ENCODE measurements at places on chromosomes 4 and X.

GRCh38 chr4:122602277-122603142, 18.4 kb downstream of the IL21 start:
- peak; percentile 60 for DNase-seq

- DNase-seq, result peak; percentile 86
These were observed 11.7 kb downstream of the PITX2 start for GRCh38 chr4:110610940-110611831.

GRCh38 chr4:175106301-175106700, 188.1 kb downstream of the ADAM29 start:
- DNase-seq, result no peak

DNA sequence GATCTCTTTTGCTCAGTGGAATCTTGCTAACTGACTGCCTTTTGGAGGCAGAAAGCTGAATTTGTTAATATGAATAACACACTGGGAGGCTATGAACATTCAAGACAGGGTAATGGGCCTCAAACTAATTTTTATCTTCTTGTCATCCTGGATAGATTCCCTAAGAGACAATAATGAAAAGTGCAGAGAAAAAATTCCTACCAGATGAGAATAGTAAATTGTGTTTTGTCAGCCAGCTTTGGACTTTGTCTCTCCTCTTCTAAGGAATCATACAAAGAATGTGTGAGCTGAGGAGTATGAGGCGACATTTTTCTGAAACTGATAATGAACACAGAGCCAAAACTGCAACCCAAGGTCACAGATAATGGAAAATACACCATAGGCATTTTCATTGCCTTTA, 649.3 kb downstream of the IQCM start:
- no peak for DNase-seq

DNA sequence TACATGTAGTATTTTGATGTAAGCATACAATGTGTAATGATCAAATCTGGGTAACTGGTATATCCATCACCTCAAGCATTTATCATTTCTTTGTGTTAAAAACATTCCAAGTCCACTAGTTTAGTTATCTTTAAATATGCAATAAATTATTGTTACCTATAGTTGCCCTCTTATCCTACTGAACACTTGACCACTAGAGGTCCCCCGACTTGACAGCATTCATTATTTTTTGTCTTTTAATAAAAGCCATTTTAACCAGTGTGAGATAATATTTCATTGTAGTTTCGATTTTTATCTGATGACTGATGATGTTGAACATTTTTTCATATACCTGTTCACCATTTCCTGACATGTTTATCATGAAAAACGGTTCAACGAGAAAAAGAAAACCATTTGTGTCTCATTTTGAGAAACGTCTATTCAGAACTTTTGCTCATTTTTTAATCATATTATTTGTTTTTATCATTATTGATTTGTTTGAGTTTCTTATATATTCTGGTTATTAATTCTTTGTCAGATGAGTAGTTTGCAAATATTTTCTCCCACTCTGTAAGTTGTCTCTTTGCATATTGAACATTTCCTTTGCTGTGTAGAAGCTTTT, 199.0 kb upstream of the CXXC4 start:
- DNase-seq, result no peak

DNA sequence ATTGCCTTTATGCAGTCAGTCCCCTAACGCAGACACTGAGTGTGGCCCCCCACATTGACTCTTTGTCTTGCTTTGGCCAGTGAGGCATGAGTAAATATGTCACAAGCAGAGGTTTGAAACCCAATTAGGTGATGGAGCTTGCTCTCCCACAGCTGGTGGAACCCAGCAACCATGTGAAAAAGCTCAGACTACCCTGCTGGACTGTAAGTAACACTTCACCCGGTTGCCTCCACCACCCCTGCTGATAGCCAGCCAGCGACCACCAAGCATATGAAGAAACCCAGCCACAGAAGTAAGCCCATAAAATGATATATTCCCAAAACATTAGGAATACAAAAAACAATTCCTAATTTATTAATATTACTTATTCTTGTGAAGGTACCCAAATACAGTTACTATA, 21.6 kb upstream of the PDCL2 start:
- no peak for DNase-seq

DNA sequence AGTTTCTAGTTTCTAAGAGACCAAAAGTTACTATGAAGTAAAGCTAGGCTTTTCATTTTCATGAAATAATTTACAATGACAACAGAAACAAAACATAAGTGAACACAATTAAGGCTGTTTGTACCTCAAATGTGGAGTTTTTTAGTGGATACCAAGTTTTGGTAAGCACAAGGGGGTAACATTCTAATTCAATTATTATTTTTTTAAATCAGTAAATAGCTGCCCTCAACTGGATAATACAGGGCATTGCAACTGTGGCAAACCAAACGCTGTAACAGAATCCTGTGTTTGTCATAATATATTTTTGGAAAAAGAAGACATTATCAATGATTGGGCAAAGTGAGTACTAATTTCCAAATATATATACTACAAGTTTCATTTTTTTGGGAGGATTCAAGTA, 150.3 kb downstream of the FBXW7 start:
- no peak for DNase-seq

DNA sequence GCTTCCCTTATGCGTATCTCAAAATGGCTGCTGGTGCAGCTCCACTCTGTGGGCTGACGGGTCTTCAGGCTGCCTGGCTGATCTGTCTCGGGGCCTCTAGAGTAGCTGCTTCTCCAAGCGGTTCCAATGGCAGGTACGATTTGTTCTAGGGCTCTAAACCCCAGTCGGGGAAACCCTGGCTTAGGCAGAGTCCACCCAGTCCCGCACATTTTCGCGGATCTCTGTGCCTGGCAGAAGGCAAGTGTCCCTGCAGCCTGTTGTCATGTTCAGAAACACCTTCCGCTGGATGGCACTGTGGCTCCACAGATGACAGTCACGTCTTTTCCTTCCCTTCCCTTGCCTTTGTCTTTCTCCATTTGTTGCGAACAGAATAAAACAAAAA, 54.4 kb downstream of the NBDY start:
- DNase-seq, result no peak

GRCh38 chrX:110315551-110315950, 2.3 kb downstream of the AMMECR1 start:
- DNase-seq, result no peak

GRCh38 chrX:33109858-33110257, 101.5 kb downstream of the DMD start:
- no peak for DNase-seq

DNA sequence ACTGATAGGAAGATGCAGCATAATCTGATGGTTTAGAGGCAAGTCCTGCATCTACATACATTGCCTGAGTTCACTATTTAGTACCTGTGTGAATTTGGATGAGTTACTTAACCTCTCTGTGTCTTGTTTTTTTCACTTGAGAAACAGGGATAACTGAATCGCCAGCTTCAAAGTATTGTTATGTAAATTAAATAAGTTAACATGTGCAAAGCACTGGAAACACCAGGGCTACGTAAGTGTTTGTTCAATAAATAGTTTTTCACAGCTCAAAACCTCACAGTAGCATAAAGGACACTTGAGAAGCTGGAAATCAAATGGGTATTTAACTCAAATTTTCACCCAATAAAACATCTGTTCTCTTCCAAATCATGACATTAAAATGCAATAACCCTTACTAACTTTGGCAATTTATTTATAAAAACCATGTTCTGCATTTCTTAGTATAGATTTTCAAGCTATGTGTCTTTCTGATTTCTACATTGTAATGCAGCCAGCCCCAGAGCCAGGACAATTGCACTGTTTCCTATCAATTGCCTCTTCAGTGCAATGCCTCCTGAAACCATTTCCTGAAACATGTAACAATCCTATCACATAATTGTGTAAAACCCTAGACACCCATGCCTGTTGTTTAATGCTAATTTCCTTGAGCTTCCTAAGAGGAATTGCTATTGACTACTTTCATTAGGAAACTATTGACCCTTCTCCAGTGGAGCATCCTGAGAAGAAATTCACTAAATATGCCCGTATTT, 177.1 kb downstream of the UNC5C start:
- DNase-seq, result no peak

GRCh38 chr4:184802697-184803015, 23.1 kb downstream of the ACSL1 start:
- DNase-seq, result no peak

- no peak for DNase-seq
These were observed 14.4 kb downstream of the AR start for GRCh38 chrX:67558267-67558666.

- no peak for DNase-seq
These were observed 39.8 kb downstream of the MAD2L1 start for GRCh38 chr4:120026853-120027252.

DNA sequence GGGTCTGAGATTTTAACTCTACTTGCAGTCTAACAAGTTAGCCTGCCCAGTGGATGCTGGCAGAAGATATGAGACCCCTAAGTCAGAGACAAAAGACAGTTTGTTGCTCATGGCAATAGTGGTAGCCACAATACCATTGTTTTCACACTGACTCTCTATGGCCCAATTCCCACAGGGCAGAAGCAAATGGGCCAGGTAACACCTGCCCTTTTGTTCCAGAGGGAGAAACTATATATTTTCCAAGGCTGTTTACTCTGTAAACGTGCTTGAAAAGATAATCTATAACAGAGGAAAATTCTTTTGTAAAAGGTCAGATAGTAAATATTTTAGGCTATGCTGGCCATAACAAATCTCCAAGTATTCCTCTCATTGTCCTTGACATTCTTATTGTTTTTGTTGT, 57.2 kb upstream of the NPNT start:
- no peak for DNase-seq

DNA sequence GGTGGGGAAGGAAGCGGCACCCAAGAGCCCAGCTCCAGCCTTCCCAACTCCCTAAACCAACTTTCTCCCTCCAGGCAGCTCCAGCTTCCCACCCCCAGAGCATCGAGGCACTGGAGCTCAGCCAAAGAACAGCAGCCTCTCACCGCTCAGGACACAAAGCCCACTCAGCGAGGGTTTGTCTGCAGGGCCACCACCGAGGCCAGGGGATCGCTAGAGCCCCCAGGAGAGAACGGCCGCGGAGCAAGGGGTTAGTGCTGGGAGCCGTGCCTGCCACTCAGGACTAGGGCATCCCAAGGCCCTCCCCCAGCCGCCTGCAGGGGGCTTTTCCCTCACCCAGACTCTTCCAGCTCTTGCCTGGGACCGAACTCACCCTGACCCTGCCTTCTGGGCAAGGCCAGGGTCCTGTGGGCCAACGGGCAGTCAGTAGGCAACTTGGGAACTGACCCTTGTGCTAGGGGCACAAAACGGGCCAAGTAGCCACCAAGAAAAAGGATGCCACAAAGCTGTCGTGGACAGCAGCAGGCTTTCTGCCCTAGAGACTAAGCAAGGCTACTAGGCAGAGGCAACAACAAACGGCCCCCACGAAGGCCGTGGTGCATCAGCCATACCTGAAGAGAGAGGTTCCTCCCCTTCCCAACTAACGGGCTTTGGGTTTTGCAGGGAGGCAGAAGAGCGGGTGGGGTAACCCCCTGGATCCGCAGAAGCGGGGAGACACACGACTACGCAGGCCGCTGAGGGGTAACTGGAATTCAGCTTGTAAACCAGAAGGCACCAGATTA, 2.3 kb downstream of the HCFC1 start:
- DNase-seq, result no peak

DNA sequence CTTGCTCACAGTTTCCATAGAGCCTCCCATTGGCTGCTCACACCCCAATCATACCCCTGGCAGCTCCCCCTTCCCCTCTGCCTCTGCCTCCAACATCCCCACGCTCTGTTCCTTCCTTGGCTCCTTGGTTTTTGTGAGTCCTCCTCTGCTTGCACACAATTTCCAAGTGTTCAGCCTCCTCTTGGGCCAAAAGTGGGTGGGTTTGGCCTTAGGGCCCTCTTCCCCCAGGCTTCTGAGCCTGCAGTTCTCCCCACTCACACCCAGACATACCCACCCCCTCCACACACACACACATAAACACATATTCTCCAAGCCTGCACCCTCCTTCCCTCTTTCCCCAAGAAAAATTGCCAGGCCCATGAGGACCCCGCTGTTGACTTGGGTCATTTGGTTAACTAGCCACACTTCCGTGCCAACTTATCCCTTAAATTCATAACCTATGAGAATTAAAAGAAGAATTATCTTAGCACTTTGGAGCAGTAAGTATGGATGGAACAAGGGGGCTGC, 4.5 kb downstream of the APLN start:
- DNase-seq, result no peak

- DNase-seq, result peak; percentile 68
These were observed 105.5 kb downstream of the PRRG1 start for GRCh38 chrX:37454537-37455285.

DNA sequence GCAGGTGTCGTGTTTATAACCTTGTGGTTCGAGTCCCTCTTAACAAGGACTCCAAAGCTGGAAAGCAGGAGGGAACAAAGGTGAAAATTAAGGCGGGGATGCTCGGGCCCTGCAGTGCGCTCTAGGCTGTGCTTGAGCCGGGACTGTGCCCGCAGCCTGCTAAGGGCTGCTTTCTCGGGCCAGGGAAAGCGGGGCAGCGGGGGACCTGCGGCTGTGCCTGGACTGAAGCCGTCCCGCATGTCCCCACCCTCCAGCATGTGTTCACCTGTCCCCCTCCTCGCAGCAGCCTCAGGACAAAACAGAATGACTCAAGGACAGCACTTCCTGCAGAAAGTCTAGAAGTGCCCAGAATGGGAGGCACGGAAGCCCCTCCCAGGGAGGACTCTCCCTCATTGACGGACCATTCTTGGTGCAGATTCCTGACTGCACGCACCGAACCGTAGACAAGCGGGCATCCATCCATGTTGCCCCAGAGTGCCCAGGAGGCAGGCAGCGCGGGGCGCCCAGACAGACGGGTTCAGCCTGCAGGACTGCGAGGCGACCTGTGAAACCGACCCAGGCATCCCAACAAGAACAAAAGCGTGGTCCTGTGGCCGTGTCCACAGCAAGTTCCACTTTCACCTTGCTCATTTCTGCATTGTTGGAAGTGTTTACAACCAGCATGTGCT, 342.9 kb downstream of the MAGEB5 start:
- no peak for DNase-seq

DNA sequence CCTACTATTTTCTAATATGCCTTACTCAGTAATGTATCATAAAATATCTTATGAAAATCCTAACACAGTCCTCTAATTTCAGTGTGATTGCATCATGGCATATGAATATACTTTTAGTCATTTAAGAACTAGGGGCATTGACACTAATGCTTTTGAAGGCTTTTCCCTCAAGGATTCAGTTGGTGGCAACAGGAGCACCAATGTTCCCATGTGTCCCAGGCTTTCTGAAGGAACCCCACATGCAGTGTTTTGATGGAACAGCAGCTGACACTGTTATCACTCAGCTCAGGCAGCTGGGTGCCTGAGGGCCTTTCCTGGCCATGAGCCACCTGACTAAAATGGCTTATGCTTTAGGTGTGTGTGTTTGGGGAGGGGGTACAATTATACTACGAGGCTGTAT, 348.3 kb downstream of the ARHGAP24 start:
- no peak for DNase-seq

DNA sequence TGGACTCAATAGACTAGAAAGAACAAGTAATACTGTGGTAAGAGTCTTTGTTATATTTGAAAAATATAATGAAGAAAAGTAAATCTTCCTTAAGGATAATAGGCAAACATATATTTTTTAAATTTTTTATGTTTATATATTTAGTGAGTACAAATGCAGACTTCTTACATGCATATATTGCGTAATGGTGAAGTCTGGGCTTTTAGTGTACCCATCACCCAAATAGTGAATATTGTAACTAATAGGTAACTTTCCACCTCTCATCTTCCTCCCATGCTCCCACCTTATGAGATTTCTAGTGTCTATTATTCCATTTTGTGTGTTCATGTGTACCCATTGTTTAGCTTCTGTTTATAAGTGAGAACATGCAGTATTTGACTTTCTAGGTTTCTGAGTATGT, 711.2 kb upstream of the NDST4 start:
- no peak for DNase-seq

- DNase-seq, result no peak
These were observed 621.5 kb upstream of the HTR2C start for GRCh38 chrX:113962343-113962742.

- no peak for DNase-seq
These were observed 223.0 kb downstream of the PAPSS1 start for GRCh38 chr4:107497054-107497453.
